ENCODE measurements at places on chromosomes 16 and 17.

DNA sequence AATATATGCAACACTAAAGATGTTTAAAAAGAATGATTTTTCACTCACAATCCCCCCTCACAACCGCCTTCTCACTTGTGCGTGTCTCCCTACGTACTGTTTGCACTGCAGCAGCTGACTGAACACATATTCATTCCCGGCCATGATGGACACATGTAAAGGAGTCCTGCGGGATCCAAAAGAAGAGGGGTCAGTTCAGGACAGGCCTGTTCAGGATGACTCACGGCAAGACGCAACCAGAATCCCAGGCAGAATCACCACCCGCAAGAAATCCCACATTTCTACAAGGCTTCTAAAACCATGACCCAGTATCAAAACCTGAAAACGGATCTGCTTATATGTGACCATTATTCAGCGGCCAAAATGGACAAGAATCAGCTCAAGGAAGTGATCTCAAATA lies 52.3 kb downstream of the CYB5D2 start:
- no peak for DNase-seq

DNA sequence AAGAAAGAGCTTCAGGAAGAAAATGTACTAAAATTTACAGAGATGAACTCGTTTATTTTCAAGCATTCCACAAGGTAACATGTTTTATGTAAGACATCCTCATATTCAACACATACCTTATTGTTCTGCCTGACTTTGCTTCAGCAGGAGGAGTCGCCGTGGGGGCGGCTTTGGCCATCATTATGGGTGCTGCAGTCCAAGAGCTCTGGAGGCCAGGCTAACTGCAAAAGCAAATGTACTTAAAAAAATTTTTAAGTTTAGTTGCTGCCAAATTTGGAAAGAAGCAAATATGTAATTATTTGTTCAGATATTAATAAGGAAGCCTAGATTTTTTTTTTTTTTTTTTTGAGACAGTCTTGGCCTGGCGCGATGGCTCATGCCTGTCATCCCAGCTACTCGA lies 4.1 kb upstream of the SPG7 start:
- no peak for DNase-seq

- DNase-seq = peak; percentile 92
These were observed 33.6 kb downstream of the ELAC2 start for GRCh38 chr17:12983991-12984884.

DNA sequence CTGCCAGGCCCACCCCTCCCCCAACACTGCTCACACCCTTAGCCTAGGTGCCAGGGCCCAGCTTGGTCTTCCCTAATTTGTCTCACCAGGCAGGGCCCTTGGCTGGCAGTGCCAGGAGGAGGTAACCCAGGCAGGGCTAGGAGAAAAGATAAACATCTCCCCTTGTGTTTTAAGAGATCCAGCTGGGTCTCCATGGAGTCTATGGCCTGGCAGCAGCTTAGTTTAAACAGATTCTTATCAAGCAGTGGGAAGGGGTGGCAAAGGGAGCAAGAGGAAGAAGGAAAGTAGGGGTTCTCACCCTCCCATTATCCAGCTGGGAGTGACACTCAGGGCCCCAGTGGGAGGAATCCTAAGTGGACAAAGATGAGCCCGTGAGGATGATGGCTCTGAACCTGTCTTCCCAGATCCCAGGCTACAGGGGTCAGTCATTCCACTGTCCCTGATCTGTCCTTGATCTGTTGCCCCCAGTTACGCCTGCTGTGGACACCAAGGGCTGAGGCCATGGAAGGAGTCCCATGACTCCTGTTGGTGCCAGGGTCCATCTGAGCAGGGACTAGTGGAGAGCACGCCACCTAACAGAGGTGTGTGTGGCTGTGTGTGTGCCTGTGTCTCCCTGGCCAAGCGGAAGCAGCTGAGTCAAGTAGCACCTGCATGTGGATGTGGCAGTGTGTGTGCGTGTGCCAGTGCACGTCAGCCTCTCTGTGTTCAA lies 47.4 kb upstream of the MEIOC start:
- DNase-seq = no peak

DNA sequence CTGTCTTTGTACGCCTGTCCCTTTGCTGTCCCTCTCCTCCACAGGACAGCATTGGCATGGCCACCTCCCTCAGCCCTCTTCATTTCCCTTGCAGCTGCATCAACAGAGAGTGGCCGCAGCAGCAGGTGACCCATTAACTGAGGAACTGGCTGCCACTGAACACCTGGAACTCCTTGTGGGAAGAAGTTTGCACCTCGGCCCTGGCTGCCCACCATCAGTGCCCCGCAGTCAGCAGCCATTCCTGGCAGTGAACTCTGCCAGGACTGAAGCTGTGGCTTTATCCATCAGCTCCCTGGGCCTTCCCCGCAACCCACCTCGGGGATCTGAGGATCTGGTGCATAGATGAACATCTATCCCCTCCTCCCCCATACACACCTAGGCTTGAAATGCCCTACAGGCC lies 13.1 kb upstream of the RNF135 start:
- DNase-seq = no peak

- DNase-seq = no peak
These were observed 8.7 kb downstream of the CORO7 start for GRCh38 chr16:4407543-4408322.

GRCh38 chr17:50866950-50867362 lies 802 bp upstream of the TOB1 start:
- no peak for DNase-seq

DNA sequence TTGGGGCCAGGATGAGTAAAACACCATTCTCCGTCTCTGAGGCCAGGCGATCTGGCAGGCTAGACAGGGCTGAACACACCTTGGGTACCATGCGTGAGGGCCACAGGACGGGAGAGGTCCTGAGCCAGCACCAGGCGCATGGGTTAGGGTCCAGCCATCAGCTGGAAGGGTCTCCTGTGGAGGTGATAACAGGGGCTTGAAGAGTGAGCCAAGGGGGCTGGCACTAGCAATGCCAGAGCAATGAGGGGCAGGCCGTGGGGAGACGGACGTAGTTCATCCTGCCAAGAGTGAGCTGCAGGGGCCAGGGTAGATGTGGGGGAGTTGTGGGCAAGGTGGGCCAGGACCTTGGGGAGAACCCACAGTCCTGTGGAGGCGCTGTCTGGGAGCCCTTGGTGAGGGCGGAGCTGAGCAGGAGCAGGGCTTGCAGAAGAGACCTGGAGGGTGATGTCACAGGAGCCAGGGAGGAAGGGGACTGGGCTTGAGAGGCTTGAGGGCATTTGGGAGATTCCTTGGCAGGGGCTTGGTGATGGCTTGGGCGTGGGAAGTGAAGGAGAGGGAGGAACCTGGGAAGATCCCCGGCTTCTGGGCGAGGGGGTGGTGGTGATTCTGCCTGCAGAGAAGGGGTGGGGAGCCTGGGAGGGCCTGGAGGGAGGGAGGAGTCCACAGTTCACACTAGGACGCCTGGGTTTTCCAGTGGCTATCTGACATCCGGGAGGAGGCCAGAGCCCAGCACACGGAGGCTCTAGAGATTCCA lies 6.3 kb upstream of the NPTX1 start:
- no peak for DNase-seq

GRCh38 chr17:82675476-82676245 lies 22.8 kb downstream of the RAB40B start:
- no peak for DNase-seq

GRCh38 chr16:1122398-1122765 lies 26.3 kb upstream of the C1QTNF8 start:
- no peak for DNase-seq
